ENCODE measurements at places on chromosomes 5 and 9.

GRCh38 chr9:6268826-6269397 lies 53.3 kb downstream of the IL33 start:
- DNase-seq = no peak

GRCh38 chr5:1544294-1544961 lies 20.7 kb upstream of the LPCAT1 start:
- DNase-seq = no peak

DNA sequence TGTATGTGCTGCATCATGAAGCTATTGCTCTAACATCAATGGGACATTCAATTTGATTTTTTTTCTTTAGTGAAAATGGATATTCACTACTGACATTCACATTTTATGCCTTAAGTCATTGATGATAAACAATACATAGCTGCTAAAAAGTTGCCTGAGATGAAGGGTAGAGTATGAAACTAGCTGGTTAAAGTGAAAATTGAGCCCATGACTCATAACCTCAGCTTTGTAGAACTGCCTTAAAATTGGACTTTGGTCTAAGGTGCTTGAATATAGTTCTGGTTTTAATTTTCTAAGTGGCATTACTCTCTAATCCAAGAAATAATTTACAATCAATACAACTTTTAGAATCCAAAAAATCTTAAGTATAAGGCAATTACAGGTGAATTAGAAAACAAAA lies 740.4 kb upstream of the RIOK2 start:
- no peak for DNase-seq

DNA sequence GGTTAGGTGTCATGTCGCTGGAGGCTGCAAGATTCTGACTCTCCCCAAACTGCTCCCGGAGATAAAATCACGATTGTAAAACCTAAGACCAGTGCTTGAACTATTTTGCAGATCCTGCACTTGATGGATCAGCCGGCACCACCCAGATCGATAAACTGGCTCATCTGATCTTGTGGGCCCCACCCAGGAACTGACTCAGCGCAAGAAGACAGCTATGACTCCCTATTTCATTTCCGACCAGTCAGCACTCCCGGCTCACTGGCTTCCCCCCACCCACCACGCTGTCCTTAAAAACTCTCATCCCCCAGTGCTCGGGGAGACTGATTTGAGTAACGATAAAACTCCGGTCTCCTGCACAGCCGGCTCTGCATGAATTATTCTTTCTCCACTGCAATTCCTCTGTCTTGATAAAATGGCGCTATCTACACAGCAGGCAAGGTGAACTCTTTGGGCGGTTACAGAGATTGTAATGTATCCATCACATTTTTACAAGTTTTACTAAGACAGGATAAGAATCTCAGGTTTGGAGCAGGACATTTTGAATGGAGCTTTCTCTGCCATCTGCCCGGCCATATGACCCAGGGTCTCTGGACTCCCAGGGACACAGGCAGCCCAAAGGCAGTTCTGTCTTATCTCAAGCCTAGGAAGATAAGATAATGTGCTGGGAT lies 10.6 kb upstream of the PPP1R26 start:
- peak; percentile 63 for DNase-seq

DNA sequence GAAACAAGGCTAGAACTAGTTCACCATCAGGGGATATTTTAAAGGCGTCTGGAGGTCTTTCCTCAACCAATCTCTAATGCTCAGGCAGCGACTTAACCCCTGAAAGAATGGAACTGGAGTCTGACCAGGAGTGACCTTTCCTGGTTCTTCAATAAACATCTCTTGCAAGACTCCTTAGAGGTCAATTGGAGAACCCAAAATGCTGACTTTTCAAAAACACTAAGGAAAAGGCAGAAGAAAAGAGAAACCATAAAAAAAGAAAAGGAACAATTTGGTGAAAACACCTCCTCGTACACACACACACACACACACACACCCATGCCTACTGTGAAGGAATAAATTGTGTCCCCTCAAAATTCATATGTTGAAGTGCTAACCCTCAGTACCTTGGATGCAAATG lies 12.3 kb downstream of the TIMD4 start:
- DNase-seq = no peak

DNA sequence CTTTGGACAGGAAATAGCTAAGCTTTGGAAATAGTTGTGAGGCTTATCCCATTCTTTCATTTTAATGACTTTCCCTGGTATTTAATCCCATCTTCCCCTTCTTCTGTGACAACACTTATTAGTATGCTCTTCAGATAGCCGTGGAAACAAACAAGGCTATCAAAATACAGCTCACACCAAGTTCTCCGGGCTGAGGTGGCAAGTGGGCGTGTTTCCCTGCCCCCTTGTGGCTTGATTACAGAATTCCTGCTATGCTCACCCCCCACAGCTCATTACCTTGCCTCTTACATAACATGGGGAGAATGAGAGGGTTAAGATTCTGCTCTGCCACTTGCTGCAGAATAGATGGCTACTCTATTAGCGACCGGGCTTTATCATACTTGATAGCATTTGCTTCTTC lies 437.1 kb upstream of the TLE4 start:
- DNase-seq = no peak

- DNase-seq = no peak
These were observed 1.9 kb downstream of the OSMR start for GRCh38 chr5:38847559-38848347.

GRCh38 chr5:72658761-72659540 lies 151.7 kb upstream of the ZNF366 start:
- DNase-seq = no peak
